ENCODE measurements at places on chromosomes 4 and X.

GRCh38 chr4:40473578-40474388 is 138.7 kb downstream of the CHRNA9 start:
- no peak for DNase-seq

GRCh38 chrX:85065512-85066198 is 62.0 kb downstream of the APOOL start:
- DNase-seq: no peak

- DNase-seq: no peak
Observed at GRCh38 chrX:15194146-15194545, 75.7 kb downstream of the ASB9 start.

DNA sequence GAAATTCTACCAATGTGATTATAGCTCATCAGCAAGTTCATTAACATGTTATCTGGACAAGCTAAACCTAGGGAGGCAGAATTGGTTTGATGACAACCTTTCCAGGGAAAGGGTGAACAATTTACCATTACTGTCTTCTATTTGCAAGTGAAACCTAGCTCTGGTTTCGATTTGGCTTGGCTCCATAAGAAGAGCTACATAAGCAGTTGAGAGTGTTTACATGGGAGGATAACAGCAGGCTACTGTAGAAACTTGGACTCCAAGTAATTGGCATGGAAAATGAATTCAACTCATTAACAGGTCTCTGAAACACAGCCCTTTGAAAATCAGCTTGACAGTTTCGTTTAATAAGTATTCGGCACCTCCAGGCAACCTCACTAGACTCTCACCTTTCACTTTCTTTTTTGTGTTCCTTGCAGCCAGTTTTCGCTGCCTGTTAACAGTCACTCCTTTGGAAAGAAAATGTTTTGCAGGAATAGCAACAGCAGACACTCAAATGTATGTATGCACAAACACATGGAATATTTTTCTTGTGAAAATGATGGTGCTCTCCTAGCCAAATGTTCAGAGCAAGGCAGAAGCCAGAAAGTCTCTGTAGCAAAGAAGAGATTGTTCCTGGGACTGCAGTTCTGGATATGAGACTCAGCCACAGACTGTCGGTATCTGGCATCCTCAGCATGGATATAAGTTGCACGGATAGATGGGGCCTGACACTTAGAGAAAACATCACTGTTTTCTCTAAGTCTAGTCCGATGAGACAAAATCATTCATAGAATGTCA is 27.5 kb downstream of the POU3F4 start:
- DNase-seq: no peak

DNA sequence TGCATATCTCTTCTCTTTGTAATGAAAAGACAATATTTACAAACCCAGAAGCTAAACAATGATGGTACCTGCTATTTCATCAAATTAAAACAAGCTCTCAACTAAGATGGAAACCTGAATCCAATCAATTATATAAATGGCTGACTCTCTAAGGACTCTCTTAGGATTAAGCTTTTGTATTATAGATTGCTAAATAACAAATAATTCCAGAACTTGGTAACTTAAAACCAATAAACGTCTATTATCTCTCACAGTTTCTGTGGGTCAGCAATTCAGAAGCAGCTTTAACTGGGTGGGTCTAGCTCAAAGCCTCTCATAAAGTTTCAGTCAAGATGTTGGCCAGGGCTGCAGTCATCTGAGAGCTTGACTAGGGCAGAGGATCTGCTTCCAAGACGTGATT is 12.4 kb downstream of the PHKA2 start:
- no peak for DNase-seq

DNA sequence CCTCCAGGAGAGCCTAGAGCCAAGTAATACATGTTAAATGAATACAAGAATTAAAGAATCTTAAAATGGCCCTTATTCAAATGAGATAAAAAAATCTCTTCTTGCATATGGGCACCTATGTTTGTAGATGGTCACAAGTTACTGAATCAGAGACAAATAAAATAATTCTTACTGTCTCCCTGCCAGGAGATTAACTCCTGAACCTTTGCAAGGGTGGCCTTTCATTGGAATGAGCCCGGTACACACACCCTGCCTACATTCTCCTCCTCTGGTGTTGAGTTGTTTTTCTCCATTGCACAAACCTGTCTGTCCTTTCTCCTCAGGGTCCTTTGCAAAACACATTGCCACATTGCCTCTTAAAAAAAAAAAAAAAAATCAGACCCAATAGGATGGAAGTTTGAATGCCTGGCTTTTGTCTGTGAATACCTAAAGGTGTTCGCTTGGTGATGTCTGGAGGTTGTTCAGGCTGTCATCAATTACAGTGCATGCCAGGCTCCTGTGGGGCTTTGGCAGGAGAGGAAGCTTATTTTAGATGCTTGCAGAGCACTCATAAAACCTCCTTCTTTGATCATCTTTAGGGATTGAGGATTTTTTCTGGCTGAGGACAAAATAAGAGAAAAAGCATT is 8.3 kb upstream of the TMEM154 start:
- no peak for DNase-seq

DNA sequence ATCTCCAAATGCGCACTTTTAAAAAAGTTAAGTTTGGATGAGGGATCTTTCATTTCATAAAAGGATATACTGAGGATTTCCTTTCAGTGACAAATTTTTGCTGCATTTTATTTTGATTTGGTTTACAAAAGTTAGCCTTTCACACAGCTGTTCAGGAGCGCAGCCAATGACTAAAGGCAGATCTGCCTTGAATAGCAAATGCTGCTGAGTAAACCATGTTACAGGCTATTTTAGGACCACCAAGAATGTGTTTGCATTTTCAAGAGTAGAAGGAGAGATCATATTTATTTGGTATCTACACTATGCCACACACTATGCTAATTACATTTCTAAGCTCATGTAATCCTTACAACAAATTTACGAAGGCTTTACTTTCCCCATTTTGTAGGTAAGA is 92.1 kb downstream of the MAMLD1 start:
- no peak for DNase-seq

DNA sequence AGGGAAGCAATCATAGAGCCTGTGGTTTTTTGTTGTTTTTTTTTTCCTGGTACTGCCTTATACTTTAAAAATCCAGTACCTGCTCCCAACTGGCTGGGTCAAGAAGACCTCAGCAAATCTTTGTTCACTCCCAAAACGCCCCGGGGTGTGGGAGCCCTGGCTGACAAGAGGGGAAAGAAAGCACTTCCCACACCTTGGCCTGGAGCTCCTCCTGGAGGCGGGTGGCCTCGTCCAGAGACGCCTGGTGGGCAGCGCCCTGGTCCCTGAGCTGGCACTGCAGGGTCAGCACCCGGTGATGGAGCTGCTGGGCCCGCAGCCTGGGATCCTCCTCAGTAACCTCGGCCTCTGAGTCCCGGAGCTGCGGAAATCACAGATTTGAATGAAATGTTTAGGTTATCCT is 38.2 kb downstream of the C4orf50 start:
- no peak for DNase-seq

- DNase-seq: no peak
Observed at GRCh38 chr4:184282251-184282713, 64.6 kb upstream of the ENPP6 start.

DNA sequence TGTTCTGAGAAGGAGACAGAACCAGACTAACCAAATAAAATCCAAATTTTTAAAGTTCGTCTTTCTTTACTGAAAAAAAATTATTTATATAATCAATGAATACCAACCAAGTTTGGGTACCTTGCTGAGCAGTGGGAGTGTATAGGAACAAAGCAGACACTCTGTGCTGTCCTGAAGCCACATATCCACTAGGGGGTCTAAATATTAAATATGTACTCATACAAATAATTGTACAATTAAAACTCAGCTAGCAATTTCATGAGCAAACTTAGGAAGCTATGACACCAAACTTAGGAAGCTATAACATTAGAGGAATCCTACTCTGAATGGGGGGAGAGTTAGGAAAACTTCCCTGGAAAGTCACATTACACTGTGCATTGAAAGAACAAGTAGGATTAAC is 582.0 kb upstream of the EPHA5 start:
- DNase-seq: no peak

DNA sequence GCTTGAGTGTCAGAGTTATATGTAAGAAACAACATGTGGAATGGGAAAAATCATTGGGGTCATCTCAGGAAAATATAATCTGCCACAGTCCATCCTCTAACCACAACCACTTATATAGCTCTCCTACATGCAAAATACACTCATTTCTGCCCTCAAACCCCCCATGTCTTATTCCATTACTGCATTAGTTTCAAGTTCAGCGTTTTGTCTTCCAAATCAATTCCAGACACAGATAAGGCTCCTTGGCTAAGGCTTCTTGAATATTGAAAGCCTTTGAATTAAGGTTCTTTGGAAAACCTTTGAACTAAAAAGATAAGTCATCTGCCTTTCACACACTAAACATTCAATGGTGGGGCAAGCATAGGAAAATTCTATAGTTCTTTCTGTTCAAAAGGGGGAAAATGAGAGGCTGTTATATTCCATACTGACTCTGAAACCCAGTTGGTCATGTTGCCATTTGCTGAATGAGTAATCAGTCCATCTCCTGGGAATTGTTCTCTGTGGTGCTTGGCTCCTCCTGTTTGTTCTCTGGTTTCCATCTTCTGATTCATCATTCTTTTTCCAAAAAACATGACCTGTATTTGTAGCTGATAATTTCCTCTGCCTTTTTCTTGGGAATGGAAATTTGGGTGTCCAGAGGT is 218.7 kb downstream of the BMPR1B start:
- no peak for DNase-seq

GRCh38 chrX:20374900-20375438 is 108.3 kb upstream of the RPS6KA3 start:
- no peak for DNase-seq

DNA sequence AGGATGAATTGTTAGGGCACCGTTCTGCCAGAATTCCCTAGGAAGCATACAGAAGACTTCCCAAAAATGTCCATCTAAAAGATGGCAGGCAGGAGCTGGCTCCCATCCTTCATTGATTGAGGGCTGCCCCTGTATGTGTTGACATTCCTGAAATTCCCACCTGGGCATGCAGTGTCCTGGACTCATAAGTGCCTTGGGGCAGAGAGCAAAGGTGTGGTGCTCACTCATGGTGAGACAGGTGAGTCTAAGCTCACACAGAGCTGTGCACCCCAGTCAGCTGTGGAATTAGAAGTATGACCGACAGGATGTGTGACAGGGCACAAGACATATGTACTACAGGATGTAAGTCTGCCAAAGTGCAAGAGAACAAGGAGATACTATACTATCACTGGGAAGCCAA is 271.9 kb downstream of the MID1IP1 start:
- DNase-seq: no peak

DNA sequence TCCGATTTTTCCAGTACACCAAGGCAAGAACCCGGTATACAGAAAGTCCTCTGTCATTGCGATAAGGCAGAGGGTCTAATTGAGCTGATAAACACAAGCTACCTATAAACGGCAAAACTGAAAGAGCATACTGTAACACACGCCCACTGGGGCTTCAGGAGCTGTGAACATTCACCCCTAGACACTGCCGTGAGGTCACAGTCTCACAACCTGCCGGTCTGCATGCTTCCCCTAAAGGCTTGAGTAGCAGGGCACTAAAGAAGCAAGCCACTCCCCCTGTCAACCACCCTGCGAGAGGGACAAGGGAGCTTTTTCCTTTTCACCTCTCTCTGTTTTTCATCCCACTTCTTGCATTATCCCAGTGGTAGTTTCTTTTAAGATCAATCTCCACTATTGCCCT is 22.4 kb upstream of the F9 start:
- no peak for DNase-seq

- DNase-seq: no peak
Observed at GRCh38 chr4:146247356-146247755, 33.0 kb downstream of the REELD1 start.

All from T-helper 17 cell (primary cell).